ENCODE measurements at places on chromosomes 12 and 14.

GRCh38 chr14:62501021-62501750 is 544.1 kb downstream of the KCNH5 start:
- no peak for DNase-seq

DNA sequence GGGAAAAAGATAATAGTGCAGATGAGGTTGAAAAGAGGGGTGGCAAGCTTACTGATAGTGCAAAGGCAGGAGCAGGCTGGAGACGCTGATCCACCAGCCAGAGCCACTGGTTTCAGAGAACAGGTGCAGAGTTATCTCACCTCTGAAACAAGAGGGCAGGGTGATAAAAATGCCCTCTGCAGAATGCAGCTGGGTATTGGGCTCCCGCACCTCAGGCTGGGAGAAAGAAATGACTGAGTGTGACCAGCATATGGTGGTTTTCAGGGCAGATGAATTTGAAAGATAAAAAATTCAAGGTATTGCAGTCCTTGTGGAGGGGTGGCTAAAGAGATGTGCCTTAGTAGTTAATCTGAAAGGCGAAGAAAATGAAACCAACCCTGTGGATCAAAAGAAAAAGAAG is 2.9 kb upstream of the TMEM30B start:
- no peak for DNase-seq

DNA sequence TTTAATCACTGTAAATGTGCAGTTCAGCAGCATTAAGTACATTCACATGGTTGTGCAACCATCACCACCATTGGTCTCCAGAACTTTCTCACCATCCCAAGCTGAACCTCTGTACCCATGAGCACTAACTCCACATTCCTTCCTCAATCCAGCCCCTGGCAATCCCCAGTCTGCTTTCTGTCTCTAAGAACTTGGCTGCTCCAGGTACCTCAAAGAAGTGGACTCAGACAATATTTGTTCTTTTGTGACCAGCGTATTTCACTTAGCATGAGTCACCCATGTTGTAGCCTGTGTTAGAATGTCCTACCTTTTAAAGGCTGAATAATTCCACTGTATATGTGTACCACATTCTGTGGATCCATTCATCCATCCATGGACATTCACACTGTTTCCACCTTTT is 64.6 kb downstream of the SLC24A4 start:
- no peak for DNase-seq

DNA sequence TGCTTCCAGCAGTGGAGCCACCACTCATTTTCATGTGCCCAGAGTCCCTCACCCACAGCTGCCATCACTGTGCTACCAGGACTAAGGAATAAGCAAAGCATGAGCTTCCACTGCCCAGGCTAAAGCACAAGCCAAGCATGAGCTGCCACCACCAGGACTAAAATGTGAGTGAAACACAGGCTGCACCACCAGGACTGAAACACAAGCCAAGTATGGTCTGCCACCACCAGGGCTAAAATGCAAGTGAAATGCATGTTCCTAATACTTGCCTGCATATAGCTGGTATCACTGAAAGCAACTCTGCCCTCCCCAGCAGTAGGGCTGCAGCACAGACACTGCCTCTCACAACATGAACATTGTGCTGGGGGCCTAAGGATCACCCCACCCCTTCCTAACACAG is 30.0 kb downstream of the CEP83 start:
- no peak for DNase-seq

DNA sequence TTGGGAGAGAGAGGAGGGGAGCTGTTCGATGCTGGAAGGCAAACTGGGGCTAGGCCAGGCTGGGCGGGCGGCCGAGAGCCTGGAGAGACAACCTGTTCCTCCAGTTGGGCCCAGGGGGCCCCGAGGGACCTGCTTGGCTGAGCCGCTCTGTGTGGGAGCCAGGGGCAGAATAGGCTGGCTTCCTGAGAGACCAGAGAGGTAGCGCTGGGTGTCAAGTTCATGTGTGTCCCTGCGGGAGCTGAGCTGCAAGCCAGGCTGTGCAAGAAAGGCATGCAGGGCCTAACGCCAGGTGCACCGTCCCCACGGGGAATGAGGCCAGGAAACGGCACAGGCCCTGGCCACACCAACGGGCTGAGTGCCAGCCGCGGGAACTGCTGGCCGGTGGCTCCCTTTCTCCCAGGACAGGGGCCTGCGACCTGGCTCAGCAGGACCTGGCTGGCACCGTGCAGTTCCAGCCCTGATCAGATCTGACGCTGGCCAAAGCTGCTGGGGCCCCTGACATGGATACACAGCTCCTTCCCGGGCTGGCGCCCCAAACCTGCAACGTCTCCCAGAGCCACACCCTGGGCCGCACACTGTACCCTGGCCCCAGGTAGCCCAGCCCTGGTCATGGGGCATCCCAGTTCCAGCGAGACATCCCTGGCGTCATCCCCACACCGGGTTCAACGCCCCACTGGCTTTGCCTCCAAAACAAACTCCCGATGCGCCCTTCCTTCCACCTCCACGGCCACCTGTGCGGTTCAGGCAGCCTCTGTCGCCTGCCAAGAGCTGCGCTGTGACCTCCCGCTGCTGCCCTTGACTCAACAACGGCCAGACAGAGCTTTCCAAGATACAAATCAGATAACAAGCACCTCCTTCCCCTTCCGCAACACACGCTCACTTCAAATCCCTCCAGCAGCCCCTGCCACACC is 65.0 kb downstream of the RFLNA start:
- DNase-seq, result no peak

DNA sequence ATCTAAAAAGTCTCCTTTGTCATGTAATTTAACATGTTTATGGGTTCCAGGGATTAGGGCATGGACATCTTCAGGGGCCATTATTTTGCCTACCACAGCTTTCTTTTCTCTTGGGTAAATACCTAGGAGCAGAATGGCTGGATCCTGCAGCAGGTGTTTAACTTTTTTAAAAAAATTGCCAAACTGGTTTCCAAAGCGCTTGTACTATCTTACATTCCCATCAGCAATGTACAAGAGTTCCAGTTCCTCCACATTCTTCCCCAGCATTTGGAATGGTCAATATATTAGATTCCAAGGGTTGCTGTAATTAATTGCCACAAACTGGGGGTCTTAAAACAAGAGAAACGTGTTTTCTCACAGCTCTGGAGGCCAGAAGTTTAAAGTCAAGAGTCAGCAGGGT is 27.7 kb upstream of the MYL2 start:
- no peak for DNase-seq

DNA sequence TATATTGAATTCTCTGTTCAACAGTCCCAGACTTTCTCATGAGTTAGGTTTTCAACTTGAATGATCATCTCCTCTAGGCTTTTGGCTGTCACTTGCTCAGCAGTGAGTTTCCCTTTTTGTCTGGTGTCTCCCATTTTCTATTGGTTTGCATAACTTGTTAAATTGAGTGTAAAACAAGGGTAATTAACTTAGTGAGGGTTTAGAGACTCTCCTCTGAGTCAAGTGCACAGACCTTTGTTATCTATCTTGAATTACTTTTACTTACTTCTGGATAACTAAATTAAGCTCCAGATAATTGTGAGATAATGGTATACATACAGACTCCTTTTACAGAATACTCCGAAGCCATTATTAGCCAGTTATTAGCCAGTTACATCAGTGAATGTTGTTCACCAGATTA is 22.0 kb downstream of the MLXIP start:
- DNase-seq, result no peak

DNA sequence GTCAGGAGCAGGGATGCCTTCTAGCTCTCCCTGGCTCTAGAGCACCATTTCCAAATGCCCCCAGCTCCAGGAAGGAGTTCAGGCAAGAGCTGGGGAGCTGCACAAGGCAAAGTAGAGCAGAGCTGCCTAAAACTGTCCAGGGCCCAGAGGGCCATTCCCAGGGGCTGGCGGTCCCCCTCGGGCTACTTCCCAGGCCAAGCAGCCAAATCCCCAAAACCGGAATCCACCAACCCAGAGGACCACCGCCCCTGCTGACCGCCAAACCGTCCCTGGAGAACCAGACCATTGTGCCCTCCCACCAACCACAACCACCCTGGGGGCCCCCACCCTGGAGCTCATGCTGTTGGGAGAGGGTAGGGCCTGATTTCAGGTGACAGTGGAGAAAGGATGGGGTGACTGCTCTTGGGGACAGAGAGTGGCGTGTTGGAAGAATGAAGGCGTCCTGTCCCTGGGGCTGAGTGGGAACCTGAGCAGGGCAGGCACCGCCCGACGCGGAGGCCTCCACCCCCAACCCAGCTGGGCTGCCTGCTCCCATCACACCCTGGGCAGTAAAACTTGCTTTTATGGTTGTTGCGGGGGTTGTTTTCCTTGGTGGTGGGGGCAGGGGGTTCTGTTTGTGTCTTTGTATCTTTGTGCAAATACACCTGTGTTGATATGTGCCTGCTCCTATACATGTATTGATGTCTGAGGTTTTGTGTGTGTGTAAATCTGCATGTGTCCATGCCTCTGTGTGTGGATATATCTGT is 24.0 kb upstream of the KRT78 start:
- no peak for DNase-seq

- no peak for DNase-seq
These were observed 48.2 kb downstream of the CALM1 start for GRCh38 chr14:90445011-90445410.

DNA sequence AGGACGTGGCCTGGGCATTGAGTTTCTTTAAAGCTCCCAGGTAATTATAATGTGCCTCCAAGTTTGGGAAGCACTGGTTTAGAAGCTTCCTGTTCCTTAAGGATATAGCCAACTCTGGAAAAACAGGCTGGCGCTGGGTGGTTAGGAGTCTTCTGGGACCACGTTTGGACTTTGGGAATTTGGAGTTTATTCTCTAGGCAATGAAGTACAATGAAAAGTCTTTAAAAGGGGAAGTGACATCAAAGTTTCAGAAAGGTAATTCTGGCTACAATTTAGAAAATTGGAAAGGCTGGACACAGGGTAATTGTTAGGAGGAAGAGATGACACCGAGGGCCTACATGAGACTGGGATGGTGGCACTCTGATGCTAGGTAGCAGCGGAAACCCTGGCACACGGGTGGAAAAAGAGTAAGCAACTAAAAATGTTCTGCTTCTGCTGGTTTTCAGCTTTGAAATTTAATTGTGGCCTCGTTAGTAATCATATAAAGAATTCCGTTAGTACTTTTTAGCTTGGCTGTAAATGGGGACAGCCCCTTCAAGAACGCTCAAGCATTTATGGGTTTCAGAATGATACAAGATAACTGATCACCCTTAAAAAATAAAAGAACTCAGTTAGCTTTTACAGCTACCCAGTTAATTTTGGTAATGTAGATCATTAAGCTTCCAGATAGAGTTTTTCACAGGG is 12.7 kb upstream of the DCP1B start:
- DNase-seq, result no peak

- no peak for DNase-seq
These were observed 8.0 kb downstream of the ERP27 start for GRCh38 chr12:14930299-14930698.

DNA sequence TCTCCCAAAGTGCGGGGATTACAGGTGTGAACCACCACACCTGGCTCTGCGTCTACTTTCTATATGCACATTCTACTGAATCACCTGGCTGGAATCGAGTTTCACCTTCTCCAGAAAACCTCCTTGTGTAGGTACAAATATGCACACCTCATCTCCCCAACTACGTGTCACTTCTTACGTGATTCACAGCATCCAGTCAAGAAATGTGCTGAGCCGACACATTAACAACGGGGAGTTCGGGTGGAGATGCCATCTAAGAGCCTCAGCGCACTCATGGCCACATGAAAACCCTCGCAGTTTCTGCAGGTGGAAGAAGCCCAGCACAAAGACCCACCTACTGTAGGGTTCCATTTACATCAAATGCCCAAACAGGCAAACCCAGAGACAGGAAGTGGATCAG is 29.3 kb downstream of the P2RX2 start:
- no peak for DNase-seq

Measured in activated CD4-positive, alpha-beta T cell treated with anti-CD3 and anti-CD28 coated beads for 24 hours (primary cell).